ENCODE measurements at places on chromosomes 16 and 17.

- DNase-seq, result no peak
These were observed 32.1 kb downstream of the CACNA1H start for GRCh38 chr16:1184980-1185379.

DNA sequence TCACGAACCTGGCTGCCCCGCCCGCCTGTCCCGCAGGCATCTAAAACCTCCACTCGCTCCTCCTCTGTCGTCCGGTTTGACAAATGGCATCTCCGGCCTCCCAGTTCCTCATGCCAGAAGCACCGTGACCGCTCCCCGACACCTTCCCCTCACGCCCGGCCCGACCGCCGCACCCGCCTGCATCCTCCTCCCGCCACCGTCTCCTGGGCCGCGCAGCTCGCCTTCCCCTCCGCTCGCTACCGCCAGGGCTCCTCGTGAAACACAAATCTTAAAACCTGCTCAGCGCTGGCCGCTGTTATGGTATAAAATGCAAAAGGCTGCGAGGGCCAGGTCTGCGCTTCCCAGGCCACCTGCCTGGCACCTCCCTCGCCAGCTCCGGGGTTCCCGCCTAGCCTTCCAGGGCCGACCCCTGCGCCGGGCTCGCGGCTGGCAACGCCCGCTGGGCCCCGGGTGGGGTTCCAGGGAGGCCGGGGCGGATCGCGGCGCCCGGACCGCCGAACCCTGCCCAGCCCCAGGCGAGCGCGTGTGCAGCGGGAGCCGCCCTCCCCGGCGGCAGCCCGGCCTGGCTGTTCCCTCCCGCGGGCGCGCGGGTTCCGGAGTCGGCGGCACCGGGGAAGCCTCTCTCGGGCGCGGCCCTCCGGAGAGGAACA, 488 bp downstream of the SPSB3 start:
- no peak for DNase-seq

DNA sequence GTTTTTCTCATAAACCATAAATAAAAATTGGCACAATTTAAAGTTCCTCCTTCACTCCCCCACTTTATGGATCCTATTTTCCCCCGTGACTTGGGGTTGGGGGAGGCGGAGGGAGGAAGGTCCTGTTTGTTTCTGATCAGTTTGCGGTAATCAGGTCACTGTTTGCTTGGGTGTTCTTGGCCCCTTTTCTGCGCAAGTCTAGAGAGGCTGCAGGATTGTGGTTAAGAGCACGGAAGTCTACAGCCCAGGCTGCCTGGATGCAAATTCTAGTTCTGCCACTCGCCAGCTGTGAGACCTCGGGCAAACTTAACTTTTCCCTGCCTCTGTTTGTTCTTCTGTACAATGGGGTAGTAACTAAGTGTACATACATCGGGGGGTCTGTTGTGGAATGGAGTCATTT, 12.1 kb downstream of the ATP2C2 start:
- DNase-seq, result no peak

- no peak for DNase-seq
These were observed 16.1 kb downstream of the PIRT start for GRCh38 chr17:10821770-10822169.

DNA sequence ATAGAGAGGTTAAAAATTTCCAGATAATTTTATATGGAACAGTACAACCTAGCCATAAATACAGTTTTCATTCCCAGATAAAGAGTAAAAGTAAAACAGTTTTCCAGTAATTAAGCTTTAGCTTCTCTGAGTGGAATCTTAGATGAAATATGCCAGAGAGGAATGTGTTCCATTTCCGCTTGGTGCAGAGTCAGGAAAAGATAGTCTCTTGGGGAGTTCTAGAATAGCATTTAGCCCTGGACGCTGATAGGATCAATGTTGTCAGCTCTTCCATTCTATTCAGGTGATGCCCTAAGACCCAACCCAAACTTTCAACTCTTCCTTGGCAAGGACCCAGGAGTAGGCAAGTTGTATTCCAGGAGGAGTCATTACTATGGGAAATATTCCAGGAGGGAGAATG, 30.9 kb upstream of the ABCA3 start:
- DNase-seq, result no peak

GRCh38 chr17:74305865-74306654, 20.0 kb upstream of the KIF19 start:
- no peak for DNase-seq

- DNase-seq, result no peak
These were observed 3.3 kb downstream of the ITGA3 start for GRCh38 chr17:50059256-50059655.

- DNase-seq, result no peak
These were observed 29.2 kb downstream of the SNX20 start for GRCh38 chr16:50651835-50652438.

GRCh38 chr17:4597975-4598374, 13.6 kb downstream of the SMTNL2 start:
- no peak for DNase-seq

DNA sequence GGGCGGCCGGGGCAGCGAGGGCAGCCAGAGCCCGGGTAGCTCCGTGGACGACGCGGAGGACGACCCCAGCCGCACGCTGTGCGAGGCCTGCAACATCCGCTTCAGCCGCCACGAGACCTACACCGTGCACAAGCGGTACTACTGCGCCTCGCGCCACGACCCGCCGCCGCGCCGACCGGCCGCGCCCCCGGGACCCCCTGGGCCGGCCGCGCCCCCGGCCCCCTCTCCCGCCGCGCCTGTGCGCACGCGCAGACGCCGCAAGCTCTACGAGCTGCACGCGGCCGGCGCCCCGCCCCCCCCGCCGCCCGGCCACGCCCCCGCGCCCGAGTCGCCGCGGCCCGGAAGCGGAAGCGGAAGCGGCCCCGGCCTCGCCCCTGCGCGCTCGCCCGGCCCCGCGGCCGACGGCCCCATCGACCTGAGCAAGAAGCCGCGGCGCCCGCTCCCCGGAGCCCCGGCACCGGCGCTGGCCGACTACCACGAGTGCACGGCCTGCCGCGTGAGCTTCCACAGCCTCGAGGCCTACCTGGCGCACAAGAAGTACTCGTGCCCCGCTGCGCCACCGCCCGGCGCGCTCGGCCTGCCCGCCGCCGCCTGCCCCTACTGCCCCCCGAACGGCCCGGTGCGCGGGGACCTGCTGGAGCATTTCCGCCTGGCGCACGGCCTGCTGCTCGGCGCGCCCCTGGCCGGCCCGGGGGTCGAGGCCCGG, 36.1 kb upstream of the ZC3H18 start:
- peak; percentile 63 for DNase-seq

DNA sequence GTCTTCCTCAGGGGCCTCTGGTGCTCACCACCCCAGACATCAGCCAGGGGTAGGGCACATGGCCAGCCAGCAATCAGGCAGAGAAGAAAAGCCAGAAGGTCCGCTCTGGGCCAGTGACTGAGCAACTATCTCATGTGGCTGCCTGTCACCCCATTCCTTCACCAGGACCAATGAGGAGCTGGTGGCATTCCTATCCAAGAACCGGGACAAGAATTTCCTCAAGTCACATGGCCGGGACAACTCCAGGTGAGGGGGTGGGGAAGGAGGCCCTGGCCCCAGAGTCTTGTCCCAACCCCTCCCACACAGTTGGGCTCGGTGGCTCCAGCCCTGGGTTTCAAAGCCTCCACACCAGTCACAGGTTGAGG, 9.4 kb downstream of the XYLT2 start:
- DNase-seq, result no peak
